ENCODE measurements at places on chromosomes 16 and 17.

GRCh38 chr17:43598357-43599045, 52.4 kb upstream of the ETV4 start:
- DNase-seq, result no peak

DNA sequence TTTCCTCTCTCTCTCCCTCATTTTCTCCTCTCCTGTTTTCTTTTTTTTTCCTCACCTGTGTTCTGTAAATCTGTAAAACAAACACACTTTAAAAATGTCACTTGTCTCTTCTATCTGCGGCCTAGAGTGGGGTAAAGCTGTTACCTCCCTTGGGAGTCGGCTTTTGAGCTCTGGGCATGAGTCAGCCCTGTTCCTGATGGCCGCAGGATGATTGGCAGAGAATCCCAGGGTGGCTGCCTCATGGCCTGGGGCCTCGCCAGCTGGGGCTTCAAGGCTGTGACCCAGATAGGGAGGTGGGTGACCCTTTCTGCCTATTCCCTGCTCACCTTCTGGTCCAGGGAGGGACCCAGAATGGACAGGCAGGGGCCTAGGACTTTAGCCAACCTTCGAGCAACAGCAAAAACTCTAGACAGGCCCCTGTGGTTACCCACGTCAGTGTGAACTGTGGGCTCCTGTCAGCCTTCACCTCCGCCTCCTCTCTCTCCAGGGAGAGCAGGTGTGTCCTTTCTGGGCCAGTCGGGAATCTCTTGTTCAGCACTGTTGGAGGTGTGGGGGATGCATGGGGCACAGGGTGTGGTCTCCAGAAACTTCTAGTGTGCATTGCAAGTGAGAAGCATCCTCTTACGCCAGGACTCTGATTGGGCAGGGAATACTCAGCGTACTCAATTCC, 87.4 kb downstream of the RAP1GAP2 start:
- no peak for DNase-seq

GRCh38 chr17:47686664-47687327, 7.2 kb upstream of the TBKBP1 start:
- DNase-seq, result no peak

DNA sequence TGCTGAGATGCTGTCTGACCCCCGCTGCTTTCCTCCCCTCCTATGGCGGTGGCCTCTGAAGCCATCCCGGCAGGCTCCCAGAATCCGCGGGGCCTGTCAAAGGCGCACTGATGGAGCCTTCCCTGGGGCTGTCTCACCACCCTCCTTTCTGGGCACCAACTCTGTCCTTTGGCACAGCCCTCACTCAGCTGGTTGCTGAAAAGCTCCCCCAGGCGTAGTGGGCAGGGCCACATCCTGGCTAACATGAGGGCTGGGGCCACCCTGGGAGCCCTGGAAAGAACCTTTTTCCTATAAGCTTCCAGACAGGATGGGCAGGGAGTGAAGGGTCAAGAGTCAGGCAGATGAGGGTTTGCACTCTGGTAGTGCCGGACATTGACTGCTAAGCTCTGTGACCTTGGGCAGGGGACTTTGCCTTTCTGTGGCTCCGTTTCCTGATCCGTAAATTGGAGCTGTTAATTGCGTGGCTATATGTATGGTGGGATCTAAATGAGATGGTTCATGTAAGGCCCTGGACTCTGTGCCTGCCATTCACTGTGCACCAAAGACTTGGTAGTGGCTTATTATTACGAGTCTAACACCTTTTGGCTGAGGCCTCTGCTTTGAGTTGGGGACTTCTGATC, 27.6 kb upstream of the LASP1NB start:
- peak; percentile 2 for DNase-seq

- DNase-seq, result no peak
Observed at GRCh38 chr17:48726916-48727286, 1.6 kb downstream of the HOXB13 start.

DNA sequence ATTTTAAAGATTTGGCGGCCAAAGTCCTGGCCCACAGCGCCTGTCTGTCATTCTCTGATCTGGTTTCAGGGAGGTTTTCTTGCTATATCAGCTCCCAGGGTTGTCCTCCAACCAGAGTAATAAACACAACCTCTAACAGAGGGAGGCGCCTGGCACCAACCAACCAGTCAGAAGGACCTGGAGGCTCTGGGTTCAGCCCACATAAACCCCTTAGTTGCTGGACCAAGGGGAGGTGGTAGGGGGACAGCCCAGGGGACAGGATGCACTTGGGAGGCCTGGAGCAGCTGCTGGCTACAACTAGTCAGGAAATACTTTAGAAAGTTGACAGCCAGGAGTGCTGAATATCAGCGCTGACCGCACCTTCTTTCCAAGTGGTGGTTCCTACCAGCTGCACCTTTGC, 41.7 kb upstream of the CDRT4 start:
- DNase-seq, result no peak

- no peak for DNase-seq
Observed at GRCh38 chr17:28707339-28707720, 4.4 kb downstream of the PROCA1 start.

GRCh38 chr16:18048853-18049546, 287.5 kb downstream of the NPIPA8 start:
- no peak for DNase-seq

- no peak for DNase-seq
Observed at GRCh38 chr17:15398291-15398690, 56.9 kb upstream of the TEKT3 start.

DNA sequence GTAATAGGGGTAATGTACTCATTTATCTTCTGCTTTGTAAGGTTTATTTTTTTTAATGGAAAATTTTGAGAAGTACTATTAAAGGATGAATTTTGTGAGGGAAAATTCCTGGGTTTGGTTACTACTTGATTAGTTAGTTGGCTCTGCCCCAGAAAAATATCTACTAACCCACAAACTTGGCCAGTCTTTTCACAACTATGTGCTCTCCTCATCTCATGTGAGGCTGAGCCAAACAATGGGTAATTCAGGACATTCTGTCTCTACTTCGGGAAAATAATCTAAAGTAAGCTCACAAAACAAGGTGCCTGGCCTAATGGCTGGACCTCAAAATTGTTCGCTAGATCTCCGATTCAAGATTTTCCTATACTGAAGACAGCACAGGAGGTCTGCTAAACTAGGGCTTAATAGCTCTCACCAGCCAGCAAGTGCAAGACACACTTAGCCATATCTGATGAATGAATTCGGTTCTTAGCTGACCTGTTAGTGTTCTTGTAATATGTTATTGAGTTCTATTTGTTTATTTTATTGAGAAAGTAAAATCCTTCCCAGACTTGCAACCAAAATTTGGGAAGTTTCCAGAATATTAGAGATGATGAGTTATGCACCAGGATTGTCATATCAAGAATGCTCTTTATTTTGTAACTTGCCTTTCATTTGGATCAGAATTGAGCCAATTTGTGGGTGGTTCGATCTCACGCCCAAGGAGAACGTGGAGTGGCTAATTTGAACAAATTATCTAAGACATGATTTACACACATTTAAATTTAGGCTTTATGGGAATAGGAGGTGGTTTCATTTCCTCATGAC, 5.7 kb downstream of the KCNJ16 start:
- DNase-seq, result no peak

- peak; percentile 54 for DNase-seq
Observed at GRCh38 chr17:76569607-76570279, 15.9 kb downstream of the ST6GALNAC2 start.

- DNase-seq, result no peak
Observed at GRCh38 chr16:67694611-67695010, 24.5 kb downstream of the GFOD2 start.

DNA sequence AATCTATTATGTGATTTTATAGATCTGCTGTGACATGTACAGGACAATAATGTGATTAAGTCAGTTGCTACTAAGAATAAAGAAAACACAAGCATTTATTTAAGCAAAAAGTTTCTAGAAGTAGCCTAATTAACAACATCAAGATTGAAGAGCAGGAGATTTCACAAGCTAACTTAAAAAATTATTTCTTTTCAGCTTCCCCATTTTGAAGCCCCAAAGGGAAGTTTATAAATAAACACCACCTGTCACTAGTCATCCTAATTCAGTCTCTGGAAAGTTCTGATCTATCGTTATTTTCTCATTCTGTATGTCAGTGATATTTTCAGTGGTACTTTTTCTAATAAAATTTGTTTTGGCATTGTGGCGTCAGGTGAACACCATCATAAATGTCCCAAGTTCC, 8.3 kb downstream of the CAPNS2 start:
- DNase-seq, result no peak

DNA sequence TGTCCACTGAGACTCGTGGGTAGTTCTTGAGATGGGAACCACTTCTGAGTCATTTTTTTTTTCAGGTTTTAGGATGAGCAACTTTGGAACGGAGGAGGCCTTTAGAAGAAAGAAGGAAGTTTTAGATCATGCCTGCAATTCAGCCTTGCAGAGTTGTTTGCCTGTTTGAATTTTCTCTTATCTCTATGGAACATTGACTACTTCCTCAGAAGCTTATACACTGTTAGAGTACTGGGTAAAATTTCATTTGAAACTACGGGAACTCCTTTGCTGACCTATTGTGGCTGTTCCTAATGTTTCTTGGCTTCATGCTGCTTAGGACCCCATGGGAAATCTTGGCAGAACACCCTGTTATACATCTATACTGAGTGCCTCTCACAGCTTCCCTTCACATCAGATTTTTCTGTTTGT, 70.8 kb downstream of the MAP2K6 start:
- no peak for DNase-seq

DNA sequence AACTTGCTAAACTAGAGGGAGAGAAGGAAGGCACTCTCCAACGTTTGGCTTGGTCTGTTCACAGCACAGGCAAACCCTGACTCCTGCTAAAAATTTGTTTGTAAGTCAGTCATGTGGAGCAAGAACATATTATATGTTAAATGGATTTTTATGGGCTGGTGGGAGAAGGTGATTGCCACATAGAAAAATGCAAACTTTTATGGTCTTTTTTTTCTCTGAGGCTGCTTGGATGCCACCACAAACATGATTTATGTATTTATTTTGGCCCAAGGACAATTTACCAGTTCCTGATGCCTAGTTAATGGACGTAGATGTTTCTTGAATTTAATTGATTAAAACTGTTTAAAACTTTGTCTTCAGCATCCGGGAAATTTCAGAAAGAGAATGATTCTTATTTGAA, 274.2 kb upstream of the MYOCD start:
- DNase-seq, result no peak

- no peak for DNase-seq
Observed at GRCh38 chr17:32541640-32542039, 54.8 kb downstream of the CDK5R1 start.

GRCh38 chr17:57440522-57441269, 184.4 kb downstream of the MSI2 start:
- DNase-seq, result peak; percentile 81

DNA sequence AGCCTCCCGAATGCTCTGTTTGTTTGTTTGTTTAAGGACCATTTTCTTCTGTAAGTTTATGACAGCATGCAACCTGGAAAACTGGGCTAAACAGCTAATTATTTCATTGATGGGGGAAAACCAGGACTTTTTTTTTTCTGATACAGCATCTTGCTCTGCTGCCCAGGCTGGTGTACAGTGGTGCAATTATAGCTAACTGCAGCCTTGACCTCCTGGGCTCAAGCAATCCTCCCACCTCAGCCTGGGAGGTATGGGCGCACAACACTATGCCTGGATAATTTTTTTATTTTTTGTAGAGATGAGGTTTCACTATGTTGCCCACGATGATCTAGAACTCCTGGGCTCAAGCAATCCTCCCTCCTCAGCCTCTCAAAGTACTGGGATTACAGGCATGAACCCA, 37.3 kb downstream of the GPATCH8 start:
- no peak for DNase-seq

DNA sequence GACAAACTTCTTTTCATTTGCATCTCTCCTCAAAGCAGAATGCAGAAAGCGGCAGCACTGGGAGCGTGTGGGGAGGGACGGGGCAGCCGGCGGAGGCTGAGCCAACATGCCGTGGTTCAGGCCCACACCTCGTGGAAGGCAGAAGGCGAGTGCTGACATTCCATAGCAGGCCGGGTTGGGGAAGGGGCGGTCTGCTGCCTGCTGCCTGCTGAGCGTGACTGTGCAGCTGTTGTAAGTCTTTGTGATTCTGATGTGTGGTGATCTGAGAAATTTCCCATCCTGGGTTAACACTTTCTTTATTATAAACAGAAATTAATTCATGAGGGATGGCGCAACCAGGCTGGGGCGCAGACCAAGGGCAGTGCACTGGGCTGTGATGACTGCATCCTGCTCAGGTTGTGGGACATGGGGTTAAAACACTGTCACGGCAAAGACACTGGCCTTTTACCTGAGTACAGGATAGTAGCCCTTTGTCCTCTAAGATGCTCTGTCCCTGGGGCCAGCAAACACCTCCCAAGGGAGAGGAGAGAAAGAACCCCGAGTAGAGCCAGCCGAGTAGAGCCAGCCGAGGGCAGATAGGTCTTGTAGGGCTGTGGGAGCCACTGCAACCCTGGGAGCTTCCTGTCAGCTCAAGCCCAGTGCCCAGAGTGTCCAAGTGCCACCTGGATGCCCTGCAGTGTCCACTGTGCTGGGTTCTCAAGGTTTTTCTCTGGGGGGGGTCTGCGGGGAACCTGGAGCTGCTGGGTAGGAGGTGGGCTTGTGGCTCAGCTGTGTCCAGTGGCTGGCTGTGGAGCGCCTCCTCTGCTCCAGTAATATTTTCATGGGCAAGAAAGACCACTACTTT, 8.8 kb upstream of the DNASE1 start:
- DNase-seq, result peak; percentile 83

- no peak for DNase-seq
Observed at GRCh38 chr17:79108870-79109269, 34.2 kb downstream of the ENGASE start.

DNA sequence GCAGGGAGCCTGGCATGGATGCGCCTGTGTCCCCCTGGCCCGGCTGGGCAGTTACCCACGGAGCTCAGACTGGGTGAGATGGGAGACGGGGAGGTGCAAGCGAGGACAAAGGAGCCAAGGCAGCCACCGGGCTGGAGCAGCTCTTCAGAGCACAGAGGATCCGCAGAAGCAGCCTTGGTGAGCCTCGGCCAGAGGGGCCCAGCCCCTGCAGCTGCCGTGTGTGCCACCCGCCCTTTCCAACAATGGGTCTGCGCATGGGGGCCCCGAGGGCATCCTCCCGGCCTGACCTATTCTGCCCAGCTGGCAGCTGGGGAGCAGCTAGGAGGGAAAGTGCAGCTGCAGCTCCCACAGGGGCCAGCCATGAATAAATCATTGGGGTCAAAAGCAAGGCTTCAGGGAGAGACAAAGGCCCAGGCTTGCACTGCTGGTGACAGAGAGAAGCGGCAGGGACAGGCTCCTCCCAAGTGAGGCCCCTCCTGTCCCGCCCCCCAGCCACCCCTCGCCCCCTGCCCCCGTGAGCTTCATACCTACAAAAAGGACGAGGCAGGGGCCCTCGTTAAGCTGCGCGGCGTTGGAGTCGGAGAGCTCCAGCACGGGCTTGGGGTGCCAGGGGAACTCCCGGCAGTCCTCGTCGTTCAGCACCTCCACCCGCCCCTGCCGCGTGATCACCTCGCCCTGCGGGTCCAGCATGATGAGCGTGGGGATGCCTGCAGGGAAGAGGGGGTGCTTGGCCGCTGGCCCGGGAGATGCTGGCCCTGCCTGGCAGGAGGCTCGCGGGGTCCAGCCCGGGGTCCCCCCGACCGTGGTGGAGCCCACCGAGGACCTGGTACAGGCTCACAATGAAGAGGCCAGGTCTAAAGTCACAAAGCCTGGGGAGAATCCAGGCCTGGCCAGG, 22.6 kb downstream of the MRM3 start:
- peak; percentile 48 for DNase-seq
